ENCODE measurements at places on chromosomes 3 and 15.

DNA sequence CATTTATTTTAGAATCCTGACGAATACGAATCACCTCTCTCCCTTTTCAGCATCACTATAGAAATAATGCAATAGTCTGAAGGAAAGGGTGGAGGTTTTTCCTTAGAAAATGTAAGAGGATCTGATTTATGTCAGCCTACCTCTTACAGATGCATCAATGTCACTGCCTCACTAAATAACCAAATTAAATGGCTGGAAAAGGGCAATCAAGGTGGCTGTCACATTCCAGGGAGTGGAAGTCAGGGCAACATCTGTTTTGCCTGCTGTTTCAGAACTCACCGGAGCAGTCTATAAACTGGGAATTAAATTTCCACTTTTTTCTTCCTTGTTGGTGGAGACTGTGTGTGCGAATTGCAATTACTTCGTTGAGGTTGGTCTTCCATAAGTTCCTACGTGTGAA is 299.3 kb upstream of the PDZRN3 start:
- no peak for DNase-seq

- DNase-seq: no peak
Observed at GRCh38 chr3:171850320-171850959, 7.3 kb downstream of the TMEM212 start.

DNA sequence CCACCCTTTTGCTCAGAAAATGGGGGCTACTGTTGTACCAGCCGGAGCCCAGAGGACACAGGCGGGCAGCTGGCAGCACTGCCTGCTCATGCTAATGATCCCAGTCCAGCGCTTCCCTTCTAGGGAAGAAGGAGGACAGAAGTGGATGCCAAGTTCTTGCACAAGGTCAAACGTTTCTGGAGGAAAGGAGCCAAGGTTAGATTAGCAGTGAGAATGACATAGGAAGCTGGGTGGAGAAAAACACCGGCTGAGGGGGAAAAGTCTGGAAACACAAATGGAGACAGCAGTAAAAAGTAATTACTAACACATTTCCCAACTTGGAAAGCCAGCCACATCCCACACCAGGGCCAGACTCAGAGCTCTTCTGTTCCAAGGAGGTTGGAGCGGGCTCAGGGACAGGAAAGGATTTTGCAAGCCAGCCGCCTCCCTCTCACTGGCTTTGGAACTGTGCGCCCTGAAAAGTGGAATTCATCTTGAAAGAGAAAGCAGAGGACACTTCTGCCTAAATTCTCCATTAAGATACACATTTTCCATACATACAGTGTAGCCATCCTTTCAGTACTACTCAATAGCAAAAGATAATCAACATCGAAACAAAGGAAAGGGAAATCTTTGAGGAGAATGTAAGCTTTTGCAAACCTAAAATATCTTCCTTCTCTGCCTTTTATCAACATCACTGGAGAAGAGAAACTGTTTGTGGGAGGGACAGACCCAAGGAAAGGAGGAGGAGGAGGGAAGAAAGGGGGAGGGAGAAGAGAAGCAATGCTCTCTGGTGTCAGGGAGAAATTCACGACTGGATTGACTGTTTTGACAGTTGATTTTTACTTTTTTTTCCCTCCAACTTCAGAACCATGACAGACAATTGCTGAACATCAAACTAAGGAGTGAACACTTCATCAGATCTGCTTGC is 133.6 kb downstream of the CD47 start:
- peak; percentile 71 for DNase-seq

GRCh38 chr3:31613654-31614053 is 80.9 kb downstream of the STT3B start:
- DNase-seq: no peak

- DNase-seq: no peak
Observed at GRCh38 chr3:112746675-112747280, 99.9 kb downstream of the CD200R1L start.

DNA sequence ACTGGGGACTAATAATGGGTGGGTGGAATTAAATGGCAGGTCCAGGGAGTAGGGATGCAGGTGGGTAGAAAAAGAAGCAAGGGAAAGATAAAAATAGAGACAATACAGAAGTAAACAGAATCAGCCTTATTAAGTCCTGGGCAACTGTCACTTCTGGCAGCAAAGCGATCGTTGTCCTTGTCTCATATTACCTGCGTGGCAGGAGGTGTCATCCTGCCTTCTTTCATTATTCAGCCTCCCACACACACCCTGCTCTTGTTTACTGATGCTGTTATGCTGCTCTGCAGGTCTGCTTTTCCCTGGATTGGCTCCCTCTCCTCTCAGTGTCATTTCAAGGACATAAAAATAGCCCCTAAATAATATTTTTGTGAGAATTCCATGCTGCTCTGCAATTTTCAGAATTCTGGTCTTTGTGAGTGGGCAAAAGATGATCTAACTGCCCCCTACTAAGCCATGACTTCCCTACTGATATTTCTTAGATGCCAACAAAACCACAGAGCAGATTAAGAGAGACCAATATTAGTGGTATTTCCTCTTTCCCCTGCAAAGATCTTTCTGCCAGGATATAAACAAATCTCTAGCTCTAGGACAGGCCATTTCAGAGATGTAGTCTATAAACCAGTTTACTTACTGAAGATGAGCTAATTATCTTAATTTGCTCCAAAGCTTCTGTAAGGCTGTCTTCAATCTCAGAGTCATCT is 8.5 kb downstream of the VEPH1 start:
- no peak for DNase-seq

DNA sequence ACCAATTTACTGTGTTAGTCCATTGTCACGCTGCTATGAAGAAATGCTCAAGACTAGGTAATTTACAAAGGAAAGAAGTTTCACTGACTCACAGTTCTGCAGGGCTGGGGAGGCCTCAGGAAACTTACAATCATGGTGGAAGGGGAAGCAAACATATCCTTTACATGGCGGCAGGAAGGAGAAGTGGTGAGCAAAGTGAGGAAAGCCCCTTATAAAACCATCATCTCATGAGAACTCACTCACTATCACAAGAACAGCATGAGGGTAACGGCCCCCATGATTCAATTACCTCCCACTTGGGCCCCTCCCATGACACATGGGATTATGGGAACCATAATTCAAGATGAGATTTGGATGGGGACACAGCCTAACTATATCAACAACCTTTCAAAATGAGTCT is 20.2 kb downstream of the USF3 start:
- no peak for DNase-seq

DNA sequence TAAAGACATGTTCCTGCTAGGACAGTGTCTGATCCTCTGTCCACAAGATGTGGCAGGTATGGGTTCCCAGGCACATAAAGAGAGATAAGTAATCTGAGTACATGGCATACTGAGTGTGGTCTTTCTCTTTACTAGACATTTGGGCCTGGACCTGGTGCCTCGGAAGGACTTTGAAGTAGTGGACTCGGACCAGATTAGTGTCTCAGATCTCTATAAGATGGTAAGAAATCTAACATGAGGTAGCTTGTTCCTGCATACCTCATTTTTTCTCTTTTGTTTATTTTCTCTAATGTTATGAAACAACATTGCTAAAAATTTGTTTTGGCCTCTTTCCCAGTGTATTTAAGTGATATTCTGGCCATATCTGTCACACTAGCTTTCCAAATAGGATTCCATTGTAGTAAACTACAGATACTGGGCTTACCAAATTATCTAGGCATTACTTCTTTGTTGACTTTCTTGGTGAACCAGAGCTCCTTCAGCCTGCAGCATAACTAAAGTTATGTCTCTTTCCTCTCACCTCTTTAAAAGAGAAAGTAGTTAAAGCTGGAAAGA is 309.8 kb upstream of the MANF start:
- DNase-seq: no peak

- no peak for DNase-seq
Observed at GRCh38 chr15:36465304-36465703, 114.1 kb upstream of the CDIN1 start.

GRCh38 chr3:162365066-162365719 is 868.6 kb downstream of the OTOL1 start:
- no peak for DNase-seq

DNA sequence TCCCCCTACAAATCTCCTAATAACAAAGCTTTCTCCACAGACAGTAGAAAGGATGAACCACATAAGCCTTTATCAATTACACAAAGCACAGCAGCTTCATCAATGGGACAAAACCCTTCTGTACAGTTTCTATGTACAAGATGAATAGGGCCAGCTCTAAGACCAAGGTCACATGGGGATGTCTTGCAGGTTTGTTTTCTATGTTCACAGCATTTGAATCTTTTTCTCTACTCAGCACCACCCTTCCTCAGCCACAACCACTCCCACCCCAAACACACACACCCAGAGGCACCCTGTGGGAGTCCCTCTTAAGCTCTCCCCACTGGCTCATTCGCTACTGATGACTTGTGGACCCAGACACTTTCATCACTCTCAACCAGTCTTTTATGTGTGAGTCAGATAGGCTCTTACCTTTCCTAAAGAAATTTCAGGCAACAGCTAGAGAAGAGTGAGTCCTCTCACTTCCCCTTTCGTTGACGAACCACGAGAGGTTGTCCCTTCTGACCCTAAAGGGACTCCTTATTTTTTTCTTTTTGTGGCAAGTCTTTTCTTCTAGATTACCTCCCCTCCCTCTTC is 57.9 kb downstream of the ARHGAP31 start:
- DNase-seq: no peak
